LHCN-M2 (cell line): ENCODE measurements at places on chromosomes 13 and 19. TPM values are rescaled to one million over a fixed set of nuclear protein-coding genes. Genes with fewer than 3 reads are reported as not detected.
A peak's percentile ranks its signal among the peaks of the same experiment; 100 is the strongest.

DNA sequence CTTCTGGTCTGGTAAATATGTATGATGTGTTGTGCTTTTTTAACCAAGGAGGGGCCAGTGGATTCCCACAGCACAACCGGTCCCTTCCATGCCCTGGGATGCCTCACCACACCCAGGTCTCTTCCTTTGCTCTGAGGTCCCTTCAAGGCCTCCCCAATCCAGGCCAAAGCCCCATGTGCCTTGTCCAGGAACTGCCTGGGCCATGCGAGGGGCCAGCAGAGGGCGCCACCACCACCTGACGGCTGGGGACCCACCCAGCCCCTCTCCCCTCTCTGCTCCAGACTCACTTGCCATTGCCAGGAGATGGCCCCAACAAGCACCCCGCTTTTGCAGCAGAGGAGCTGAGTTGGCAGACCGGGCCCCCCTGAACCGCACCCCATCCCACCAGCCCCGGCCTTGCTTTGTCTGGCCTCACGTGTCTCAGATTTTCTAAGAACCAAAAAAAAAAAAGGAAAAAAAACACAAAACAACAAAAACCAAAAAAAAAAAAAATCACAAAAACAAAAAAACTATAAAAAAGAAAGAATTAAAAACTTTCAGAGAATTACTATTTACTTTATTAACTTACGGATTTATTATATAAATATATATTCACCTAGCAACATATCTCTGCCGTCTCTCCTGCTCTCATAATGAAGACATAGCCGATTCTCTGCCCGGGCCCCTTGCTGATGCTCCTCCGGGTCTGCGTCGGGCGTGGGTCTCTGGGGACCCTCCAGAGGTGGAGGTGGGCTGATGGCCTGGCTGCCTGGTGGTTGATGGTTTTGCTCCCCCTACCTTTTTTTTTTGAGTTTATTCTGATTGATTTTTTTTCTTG is 14.4 kb downstream of the CAPN12 start:
- DNase-seq: peak; percentile 46

GRCh38 chr13:51451134-51451466 is 1.7 kb downstream of the INTS6 start:
- no peak for DNase-seq

DNA sequence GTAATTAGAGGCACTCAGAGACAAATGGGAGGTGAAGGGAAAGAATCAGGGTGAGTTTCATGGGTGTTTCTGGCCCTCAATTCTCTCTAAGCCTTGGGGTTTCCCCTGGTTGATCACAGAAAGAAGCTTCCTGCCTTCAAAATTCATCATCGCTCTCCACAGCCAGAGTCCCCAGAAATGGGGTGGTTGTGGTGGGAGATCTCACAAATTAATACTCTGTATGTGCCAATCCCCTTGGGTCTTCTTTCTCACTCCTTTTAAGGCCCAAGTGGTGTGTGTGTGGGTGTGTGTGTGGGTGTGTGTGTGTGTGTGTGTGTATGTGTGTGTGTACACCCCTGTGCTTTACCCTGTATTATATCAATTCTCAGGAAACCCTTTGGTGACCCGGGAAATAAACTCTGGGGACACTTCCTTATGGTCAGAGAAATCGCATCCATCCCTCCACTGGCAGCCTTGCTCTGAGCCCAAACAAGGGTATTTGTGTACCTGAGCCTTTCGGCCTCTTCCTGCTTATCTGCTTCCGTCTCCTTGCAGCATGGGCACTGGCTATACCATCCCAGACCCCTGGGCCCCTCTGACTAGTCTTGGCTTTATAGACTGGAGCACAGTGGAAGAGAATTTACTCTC is 2.8 kb upstream of the FCGBP start:
- no peak for DNase-seq

- DNase-seq: peak; percentile 30
Measured at GRCh38 chr19:13241231-13242104, 91.3 kb downstream of the IER2 start.

- DNase-seq: peak; percentile 91
Measured at GRCh38 chr13:94595950-94596574, at the start of gene TGDS. TGDS (minus strand) TSS chr13:94596152; CDS start chr13:94596136, 16 bp downstream.

DNA sequence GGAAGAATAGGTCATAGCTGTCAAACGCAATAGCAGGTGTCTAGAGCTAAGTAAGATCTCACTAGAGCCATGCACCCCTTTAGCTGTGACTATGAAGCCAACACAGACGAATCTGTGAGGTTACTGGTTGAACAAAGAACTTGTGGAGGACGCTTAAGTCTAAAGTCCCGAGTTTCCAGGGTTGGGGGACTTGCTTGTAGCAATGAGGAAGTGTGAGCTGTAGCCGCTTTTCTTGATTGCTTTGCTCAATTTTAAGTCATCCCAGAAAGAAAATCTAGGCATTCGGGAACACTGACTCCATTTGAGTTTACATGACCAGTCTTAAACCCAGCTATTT is 1.6 kb downstream of the GPC5 start:
- no peak for DNase-seq

DNA sequence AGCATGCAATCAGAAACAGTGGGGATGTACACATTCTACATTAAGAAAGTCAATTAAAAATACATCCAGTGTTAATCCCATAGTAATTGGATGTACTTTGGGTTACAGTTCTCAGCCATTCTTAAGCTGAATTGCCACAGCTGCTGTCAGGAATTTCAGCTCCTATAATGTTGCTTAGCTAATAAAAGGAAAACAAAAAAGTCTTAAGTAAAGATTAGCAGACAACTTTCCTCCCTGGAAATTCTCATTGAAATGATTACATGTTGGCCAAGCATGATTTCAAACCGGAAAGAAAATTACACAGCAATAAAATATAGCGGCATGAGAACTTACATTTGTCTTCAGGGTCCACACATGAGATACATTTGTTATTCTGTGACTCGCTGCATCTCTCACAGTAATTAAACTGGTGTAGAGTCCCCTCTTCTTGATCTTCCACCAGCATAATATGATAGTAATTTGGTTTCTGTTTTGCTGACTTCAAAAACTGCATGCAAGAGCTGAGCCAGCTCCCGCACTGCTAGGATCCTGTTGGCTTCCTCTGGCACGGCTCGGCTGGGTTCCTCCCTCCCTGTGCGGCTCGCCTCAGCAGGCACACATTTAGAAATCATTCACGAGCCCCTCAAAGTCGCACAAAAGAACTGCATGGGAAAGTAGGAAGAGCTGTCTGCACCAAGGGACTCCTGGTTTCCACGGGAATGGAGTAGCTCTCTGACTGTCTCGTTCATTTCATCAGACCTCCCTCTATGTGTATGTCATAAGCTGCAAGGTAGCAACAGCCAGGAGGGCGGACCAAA is at the start of gene HTR2A:
TSS of gene HTR2A (minus strand) at position 713 of the 797 bp plus-strand sequence. CDS start 1,147 bp downstream, outside the sequence.
- DNase-seq: peak; percentile 45

GRCh38 chr13:33919120-33919519 is 101.2 kb downstream of the RFC3 start:
- no peak for DNase-seq

GRCh38 chr13:113804703-113805430 is 45.8 kb downstream of the TMEM255B start:
- no peak for DNase-seq

DNA sequence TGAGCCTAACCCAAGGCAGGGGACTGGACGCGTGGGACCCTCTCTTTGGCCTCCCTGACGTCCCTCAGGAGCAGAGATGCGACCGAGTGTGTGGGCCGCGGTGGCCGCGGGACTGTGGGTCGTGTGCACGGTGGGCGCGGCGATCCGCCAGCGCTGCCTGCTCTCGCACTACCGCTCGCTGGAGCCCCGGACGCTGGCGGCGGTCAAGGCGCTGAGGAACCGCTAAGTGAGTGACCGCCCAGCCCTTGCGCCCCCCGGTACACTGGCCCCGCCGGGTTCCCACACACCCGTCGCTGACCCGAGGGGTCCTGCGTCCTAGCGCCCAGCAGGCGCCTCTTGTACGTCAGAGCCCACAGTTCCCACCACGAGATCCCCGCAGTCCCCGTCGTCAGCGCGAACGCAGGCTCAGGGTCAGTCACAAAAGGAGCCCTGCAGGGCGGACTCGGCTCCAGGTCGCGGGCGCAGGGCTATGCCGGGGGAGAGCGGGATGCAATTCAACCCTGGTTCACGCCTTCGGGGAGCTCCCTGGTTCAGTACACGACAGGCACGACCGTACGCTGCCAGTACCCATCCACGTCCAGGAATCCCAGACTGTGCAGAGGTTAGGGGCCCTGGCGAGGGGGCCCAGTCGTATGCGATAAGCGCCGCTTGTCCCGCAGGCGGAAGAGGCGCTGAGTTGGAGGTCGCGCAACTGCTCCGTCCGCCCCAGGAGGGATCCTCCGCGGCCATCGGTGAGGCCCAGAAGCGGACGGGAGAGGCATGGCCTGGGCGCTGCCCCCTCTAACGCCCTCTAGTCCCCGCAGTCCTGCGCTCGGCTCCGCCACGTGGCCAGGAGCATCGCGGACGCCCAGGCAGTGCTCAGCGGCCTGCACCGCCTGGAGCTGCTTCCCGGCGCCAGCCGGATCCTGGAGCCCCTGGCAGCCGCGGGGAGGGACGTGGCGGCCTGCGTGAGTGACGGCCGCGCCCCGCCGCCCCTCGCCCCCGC is 3.6 kb upstream of the IFNL2 start:
- DNase-seq: no peak

GRCh38 chr13:35392768-35393167 is 83.7 kb downstream of the MAB21L1 start:
- no peak for DNase-seq

- DNase-seq: no peak
Measured at GRCh38 chr13:92805766-92806165, 420.8 kb upstream of the GPC6 start.

GRCh38 chr19:44071824-44072542 is at the start of gene ZNF284:
ZNF284 (plus strand) TSS chr19:44072159; CDS start chr19:44076390, 4,231 bp downstream.
- DNase-seq: peak; percentile 90

GRCh38 chr13:98672947-98673613 is 79.4 kb downstream of the SLC15A1 start:
- DNase-seq: peak; percentile 58

DNA sequence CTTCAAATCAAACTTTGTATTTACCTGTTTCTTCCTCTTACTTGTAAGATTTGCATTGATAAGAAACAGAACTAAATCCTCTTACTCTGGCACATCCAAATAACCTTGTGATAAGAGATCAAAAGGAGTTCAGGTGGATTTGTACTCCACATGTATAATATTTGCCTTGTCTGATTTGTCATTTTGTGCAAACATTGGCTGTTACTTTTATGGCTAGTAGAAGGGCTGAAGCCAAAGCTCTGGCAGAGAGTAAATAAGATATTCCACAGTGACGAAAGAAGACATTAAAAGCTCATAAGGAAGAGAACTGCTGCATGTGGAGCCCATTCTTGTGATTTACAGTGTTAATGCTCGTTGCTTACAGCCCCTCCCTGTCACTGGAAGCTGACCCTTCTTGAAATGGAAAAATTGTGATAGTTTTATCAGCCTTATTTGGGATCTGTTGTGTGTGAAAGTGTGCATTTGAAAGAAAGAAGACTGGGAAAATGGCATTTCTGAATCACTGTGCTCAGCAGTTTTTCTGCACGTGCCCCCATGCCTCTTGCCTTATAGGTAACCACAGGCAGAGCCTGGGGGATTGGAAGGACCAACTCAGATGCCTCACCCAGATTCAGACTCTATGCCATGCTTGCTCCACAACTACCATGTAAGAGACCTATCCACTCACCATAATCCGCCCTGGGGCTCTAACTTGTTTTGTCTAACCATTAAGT is 68.2 kb downstream of the OXGR1 start:
- no peak for DNase-seq

GRCh38 chr19:47786566-47786965 is 8.1 kb downstream of the SELENOW start:
- peak; percentile 85 for DNase-seq

- DNase-seq: no peak
Measured at GRCh38 chr13:37621811-37622361, 23.3 kb upstream of the POSTN start.

- peak; percentile 56 for DNase-seq
Measured at GRCh38 chr13:33227927-33228647, 57.5 kb downstream of the STARD13 start.

DNA sequence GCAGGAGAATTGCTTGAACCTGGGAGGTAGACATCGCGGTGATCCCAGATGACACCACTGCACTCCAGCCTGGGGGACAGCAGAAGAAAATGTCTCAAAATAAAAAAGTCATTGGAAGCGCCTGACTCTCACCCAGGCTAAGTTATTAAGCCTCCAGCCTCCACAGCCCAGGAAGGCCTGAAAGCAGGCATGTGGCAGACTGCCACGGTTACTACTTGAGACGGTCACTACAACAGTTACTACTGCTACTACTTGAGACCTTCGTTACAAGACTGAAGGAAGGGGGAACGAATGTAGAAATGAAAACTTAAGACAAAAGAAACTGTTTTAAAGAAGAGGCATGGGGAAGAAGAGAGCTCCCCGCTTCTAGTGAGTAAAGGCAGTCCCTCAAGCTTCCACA is 9.6 kb downstream of the PRR22 start:
- no peak for DNase-seq

GRCh38 chr19:5083547-5083965 is 114.6 kb downstream of the KDM4B start:
- no peak for DNase-seq

GRCh38 chr19:6752256-6753177 is 13.0 kb downstream of the TRIP10 start:
- DNase-seq: no peak

DNA sequence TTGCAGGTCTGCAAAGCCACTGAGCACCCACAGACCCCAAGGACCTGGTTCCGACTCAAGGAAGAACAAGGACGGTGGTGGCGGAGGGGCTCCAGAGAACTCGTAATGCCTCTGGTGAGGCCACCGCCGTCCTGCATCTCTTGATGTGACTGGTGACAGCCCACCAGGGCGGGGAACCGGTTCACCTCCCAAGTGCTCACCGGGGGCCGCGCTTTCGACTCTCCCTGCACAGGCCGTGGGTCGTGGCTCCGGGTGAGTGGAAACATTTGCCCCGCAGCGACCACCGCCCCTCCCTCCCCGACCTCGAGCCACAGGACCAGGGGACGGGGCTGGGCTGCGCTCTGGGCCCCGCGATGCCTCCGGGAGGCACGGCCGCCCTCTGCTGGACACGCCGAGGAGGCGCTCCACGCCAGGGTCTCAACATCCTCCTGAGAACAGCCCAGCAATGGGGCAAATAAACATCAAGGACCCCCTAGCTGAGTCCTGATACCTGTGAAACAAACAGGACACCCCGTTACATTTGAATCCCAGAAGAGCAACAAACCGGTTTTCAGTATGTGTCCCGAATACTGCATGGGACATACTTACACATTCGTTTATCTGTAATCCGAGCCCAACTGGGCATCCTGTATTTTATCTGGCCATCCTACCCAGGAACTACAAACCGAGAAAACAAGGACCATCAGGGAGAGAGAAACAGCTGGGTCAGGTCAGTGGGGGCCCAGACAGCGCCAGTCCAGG is 3.9 kb upstream of the PLPP2 start:
- DNase-seq: no peak

- no peak for DNase-seq
Measured at GRCh38 chr13:21338639-21339278, 120.3 kb downstream of the ZDHHC20 start.

DNA sequence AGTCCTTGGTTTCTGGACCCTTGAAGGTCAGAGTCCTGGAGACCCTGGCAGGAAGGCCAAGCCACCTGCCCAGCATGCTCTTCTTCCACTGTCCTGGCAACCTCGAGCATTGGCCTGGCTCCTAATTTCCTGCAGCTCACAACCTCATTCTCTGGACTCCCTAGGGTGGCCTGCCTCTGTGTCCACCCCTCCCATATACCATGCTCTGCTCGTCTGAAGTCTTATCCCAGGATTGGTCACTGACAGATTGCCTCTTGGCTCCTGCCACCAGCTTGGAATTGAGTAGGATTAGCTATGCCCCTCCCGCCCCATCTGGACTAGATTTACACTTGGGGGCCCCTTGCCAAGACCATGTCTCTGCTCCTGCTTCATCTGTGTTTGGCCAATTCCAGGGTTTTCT is 17.1 kb upstream of the WASF3 start:
- no peak for DNase-seq

AMER2 gene
- not detected in 2 replicates for total RNA-seq

ZNF667 gene
- total RNA-seq: 3.1 and 4.8 TPM in 2 replicates

CCL25 gene
- total RNA-seq: not detected in 2 replicates

ZIM2 gene
- total RNA-seq: not detected in 2 replicates

PCDH17 gene
- not detected in 2 replicates for total RNA-seq
